GM12878 (cell line): ENCODE measurements at places on chromosomes 1 and 21.
A peak's percentile ranks its signal among the peaks of the same experiment; 100 is the strongest.

- no peaks in the 10 kb centered on the region for H3K4me1 ChIP-seq
- no peak for DNase-seq
- no peak overlapping the region for H3K4me3 ChIP-seq
- no peak overlapping the region for H3K27ac ChIP-seq
Observed at GRCh38 chr1:17682400-17682799, 72.7 kb upstream of the ACTL8 start.

- no peak for DNase-seq
- no peaks in the 10 kb centered on the region for H3K27me3 ChIP-seq
- no peak overlapping the region for H3K27ac ChIP-seq
- H3K36me3 ChIP-seq: no peaks in the 10 kb centered on the region
- H3K4me1 ChIP-seq: no peaks in the 10 kb centered on the region
Observed at GRCh38 chr1:98453066-98453465, 208.5 kb upstream of the SNX7 start.

DNA sequence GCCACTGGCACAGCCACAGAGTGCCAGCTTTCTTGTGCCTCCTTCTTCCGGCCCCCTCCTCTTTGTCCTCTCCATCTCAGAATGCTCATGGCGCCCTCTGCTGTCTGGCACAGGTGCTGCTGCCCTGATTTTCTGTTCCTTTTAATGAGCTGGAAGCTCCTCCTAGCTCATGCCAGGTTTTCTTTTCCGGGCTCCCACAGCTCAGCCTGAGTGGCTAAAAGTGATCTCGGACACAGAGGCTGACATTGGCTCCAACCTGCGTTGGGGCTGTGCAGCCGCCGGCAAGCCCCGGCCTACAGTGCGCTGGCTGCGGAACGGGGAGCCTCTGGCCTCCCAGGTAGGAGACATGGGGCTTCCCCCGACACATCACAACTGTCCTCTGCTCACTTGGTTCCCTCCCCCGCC lies 18.7 kb downstream of the CNTN2 start:
- no peaks in the 10 kb centered on the region for H3K36me3 ChIP-seq
- H3K27ac ChIP-seq: no peak overlapping the region
- no peak overlapping the region for H3K4me3 ChIP-seq
- no peaks in the 10 kb centered on the region for H3K27me3 ChIP-seq
- H3K4me1 ChIP-seq: no peaks in the 10 kb centered on the region

GRCh38 chr1:118960026-118960561 lies 28.0 kb downstream of the TBX15 start:
- H3K4me3 ChIP-seq: no peak overlapping the region
- H3K36me3 ChIP-seq: no peaks in the 10 kb centered on the region
- no peak overlapping the region for H3K27ac ChIP-seq
- no peaks in the 10 kb centered on the region for H3K27me3 ChIP-seq
- DNase-seq: peak; percentile 46

GRCh38 chr1:192775631-192776030 lies 33.2 kb upstream of the RGS2 start:
- no peak overlapping the region for H3K4me3 ChIP-seq
- H3K4me1 ChIP-seq: no peaks in the 10 kb centered on the region

- H3K27ac ChIP-seq: no peak overlapping the region
- H3K36me3 ChIP-seq: no peaks in the 10 kb centered on the region
- H3K4me1 ChIP-seq: no peaks in the 10 kb centered on the region
- H3K27me3 ChIP-seq: no peaks in the 10 kb centered on the region
Observed at GRCh38 chr1:214401666-214402065, 120.7 kb downstream of the SMYD2 start.

DNA sequence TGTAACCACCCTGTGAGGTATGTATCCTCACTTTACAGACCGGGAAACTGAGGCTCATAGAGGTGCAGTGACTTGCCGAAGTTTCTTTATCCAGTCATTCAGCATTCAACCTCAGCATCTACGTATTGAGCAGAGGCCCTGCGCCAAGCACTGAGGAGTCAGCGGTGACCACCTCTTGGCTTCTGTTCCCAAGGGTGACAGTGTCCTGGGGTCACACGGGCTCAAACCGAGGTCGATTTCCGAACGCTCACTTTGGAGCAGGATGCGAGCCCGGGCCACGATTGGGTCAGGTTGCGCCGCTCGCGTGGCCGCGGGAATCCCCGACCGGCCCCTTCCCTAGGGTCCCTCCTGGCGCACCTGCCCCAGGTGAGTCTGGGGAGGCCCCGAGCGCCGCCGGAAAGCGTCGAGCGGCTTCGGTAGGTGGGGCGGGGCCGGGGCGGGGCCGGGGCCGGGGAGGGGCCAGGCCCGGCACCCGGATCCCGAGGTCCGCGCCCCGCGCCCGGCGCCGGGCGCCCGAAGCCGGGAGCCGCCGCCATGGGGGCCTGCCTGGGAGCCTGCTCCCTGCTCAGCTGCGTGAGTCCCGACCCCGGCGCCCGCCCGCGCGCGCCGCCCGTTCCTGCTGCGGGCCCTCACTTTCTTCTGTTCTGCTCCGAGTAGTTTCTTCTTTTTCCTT lies at the start of gene SERINC2:
SERINC2 (plus strand) TSS at position 482 of the 673 bp plus-strand sequence; CDS start at position 535, 53 bp downstream.
- H3K27ac ChIP-seq: no peak within 1 kb of the TSS
- H3K4me3 ChIP-seq: peak within 1 kb of the TSS; percentile 65
- H3K27me3 ChIP-seq: peaks cover 12% of the 10 kb centered on the region; the same call in 1 of the 2 replicates
- no peak for DNase-seq
- no peaks in the 10 kb centered on the region for H3K36me3 ChIP-seq
- H3K4me1 ChIP-seq: peaks cover 5% of the 10 kb centered on the region; the same call in 1 of the 2 replicates

DNA sequence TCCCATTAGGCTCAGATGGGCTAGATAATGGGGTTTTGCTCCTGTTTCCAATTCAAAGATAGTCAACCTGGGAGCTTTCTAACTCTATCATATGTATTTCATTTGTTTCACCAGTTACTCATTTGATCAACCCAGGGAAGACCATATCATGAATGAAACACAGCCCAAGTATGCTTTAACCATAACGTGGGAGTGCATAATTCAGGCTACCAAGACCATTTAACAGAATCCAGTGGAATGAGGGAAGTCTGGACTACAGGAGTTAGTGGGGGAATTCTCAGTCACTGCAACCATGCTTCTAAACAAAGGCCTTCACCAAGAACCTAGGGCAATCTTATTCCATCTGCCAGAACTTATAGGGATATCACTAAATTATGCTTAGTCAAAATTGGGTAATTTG lies 15.0 kb upstream of the SLC16A1 start:
- H3K4me3 ChIP-seq: no peak overlapping the region
- DNase-seq: no peak
- H3K27ac ChIP-seq: no peak overlapping the region
- H3K36me3 ChIP-seq: peaks cover 10% of the 10 kb centered on the region
- no peaks in the 10 kb centered on the region for H3K4me1 ChIP-seq

DNA sequence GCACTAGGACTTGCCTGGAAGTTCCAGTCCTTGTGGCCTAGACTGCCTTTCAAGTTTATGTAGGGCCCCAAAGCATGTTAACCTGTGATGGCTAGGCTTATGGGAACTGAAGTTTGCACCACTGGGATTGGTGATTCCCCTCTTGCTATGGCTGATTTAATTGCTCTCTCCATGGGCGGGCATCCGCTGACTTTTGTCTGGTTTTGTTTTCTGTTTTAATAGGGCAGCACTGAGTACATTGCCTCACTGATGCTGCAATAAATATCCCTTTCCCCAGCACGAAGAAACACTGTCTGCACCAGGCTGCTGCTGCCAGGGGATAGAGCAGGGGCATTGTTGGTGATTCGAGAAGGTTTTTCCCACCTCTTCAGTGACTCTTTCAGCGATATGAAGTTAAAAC lies 73.3 kb upstream of the PDE4B start:
- no peak overlapping the region for H3K27ac ChIP-seq
- H3K36me3 ChIP-seq: no peaks in the 10 kb centered on the region
- no peaks in the 10 kb centered on the region; the same call in 1 of the 2 replicates for H3K27me3 ChIP-seq
- DNase-seq: no peak
- no peak overlapping the region for H3K4me3 ChIP-seq

DNA sequence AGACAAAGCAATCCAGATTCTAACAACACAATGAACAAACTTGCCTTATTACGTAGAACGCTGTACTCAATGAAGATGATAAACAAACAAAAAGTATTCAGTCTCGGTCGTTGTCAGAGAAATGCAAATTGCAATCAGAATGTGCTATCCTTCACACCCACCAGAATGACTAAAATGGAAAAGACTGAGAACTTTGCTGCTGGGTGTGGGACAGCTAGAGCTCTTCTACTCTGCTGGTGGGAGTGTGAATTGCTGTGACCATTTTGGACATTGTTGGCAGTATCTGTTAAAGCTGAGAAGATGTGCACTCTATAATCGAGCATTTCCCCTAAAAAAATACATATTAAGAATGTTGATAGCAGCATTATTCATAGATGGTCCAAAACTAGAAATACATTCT lies 111.4 kb downstream of the PEX14 start:
- no peaks in the 10 kb centered on the region for H3K27me3 ChIP-seq
- peaks cover 4% of the 10 kb centered on the region for H3K4me1 ChIP-seq
- no peak overlapping the region for H3K4me3 ChIP-seq
- no peak overlapping the region for H3K27ac ChIP-seq

DNA sequence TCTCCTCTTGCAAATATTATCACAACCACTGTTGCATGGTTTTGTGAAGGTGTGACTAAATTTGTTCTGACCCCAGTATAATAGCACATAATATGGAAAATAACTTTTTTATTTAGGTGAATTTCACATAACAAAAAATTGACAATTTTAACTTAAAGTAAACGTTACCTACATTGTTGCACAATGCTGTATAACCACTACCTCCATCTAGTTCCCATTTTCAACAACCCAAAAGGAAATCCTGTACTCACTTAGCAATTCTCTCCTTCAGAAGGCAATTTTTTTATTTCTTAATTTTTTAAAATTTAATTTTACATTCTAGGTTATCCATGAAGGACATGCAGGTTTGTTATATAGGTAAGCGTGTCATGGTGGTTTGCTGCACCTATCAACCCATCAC lies 95.2 kb downstream of the KCNJ6 start:
- no peaks in the 10 kb centered on the region for H3K27me3 ChIP-seq
- no peak overlapping the region for H3K4me3 ChIP-seq
- no peak overlapping the region for H3K27ac ChIP-seq
- H3K36me3 ChIP-seq: no peaks in the 10 kb centered on the region
- no peak for DNase-seq

GRCh38 chr1:52072291-52072690 lies 16.2 kb downstream of the BTF3L4 start:
- no peak overlapping the region for H3K27ac ChIP-seq
- H3K4me1 ChIP-seq: no peaks in the 10 kb centered on the region
- H3K4me3 ChIP-seq: no peak overlapping the region
- no peaks in the 10 kb centered on the region for H3K27me3 ChIP-seq
- DNase-seq: no peak
- H3K36me3 ChIP-seq: no peaks in the 10 kb centered on the region; the same call in 1 of the 2 replicates

DNA sequence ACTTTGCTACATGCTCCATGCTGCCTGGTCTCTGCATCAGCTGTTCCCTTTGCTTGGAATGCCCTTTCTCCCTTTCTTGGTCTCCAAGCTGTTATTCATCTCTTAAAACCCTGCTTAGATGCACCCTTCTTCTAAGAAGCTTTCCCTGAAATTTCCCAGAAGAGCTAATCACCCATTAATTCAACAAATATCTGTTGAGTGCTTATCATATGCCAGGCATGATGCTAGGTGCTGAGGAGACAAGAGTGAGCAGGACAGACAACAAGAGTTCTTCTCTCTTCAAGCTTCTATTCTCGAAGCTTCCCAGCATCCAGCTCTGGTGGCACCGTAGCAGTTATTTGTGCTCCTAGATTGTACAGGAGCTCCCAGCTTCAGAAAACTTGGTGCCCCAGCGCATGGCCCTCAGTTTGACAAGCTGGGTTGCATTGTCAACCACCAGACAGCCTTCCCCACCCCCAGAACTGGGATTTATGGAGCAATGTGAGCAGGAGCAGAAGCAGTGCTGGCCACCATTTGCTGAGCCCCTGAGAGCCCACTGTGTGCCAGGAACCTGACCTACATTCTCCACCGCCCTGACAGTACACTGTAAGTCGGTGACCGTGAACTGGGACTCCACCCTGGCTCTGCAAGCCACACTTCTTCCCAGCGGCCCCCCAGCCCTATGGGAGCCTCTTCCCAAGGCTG lies 68.0 kb upstream of the ACOT11 start:
- peaks cover 13% of the 10 kb centered on the region for H3K4me1 ChIP-seq
- H3K27me3 ChIP-seq: peaks cover 7% of the 10 kb centered on the region
- H3K36me3 ChIP-seq: no peaks in the 10 kb centered on the region

GRCh38 chr1:105027838-105028471 lies 1278.3 kb downstream of the AMY1C start:
- DNase-seq: no peak
- no peaks in the 10 kb centered on the region for H3K4me1 ChIP-seq
- no peak overlapping the region for H3K4me3 ChIP-seq

DNA sequence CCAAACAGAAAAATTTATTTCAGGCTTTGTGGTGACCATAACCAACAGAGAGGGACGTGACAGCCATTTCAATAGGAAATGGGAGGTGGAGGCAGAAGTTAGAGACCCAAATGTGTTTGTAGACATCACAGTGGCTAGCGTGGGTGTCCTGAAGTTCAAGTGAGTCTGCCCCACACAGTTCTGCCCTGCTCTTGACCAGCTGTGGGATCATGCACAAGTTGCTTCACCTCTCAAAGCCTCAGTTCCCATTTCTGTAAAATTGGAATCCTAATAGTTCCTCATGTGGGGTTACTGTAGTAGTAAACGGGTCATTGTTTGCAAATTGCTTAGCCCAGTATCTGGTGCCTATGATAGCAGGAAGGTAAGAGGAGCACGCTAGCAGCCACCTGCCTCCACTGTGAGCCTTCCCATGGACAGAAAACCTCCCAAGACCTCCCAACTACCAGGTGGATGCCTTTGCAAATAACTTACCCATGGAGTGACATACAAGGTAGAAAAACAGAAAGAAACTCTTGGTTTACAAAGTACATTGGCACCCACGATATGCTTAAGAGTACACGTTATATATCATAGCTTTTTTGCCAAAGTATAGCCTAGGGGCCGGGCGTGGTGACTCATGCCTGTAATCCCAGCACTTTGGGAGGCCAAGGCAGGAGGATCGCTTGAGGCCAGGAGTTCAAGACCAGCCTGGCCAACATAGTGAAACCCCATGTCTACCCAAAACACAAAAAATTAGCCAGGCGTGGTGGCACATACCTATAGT lies 29.1 kb downstream of the FHAD1 start:
- no peak overlapping the region for H3K27ac ChIP-seq
- no peak overlapping the region for H3K4me3 ChIP-seq
- H3K27me3 ChIP-seq: no peaks in the 10 kb centered on the region
- DNase-seq: no peak
- no peaks in the 10 kb centered on the region for H3K4me1 ChIP-seq
- no peaks in the 10 kb centered on the region for H3K36me3 ChIP-seq

- no peaks in the 10 kb centered on the region for H3K36me3 ChIP-seq
- no peak overlapping the region for H3K4me3 ChIP-seq
- no peaks in the 10 kb centered on the region for H3K4me1 ChIP-seq
- 0 out of 2 replicates have a peak, but pooled peaks cover 3% of the 10 kb centered on the region for H3K27me3 ChIP-seq
- DNase-seq: no peak
Observed at GRCh38 chr1:204190212-204191211, 5.8 kb downstream of the KISS1 start.

GRCh38 chr1:33634806-33635205 lies 162.4 kb downstream of the ZSCAN20 start:
- no peak overlapping the region for H3K27ac ChIP-seq
- H3K4me3 ChIP-seq: no peak overlapping the region
- no peaks in the 10 kb centered on the region; the same call in 1 of the 2 replicates for H3K27me3 ChIP-seq
- H3K4me1 ChIP-seq: no peaks in the 10 kb centered on the region
- DNase-seq: no peak
- no peaks in the 10 kb centered on the region for H3K36me3 ChIP-seq
